PC-9 (cell line): ENCODE measurements at places on chromosomes 16 and 17. TPM values are rescaled to one million over a fixed set of nuclear protein-coding genes. Genes with fewer than 3 reads are reported as not detected.
A peak's percentile ranks its signal among the peaks of the same experiment; 100 is the strongest.

- DNase-seq, result no peak
Observed at GRCh38 chr16:19703172-19703889, 14.7 kb downstream of the KNOP1 start.

The EVPLL gene
- total RNA-seq, result 3.7 and 5.7 TPM in 2 replicates

The TBC1D3 gene
- not detected in 2 replicates for total RNA-seq

The ZPBP2 gene
- not detected in 2 replicates for total RNA-seq

GRCh38 chr17:36544044-36544306, 744 bp upstream of the GGNBP2 start:
- DNase-seq, result peak; percentile 61

- DNase-seq, result no peak
Observed at GRCh38 chr16:54816471-54816870, 114.2 kb upstream of the IRX5 start.

DNA sequence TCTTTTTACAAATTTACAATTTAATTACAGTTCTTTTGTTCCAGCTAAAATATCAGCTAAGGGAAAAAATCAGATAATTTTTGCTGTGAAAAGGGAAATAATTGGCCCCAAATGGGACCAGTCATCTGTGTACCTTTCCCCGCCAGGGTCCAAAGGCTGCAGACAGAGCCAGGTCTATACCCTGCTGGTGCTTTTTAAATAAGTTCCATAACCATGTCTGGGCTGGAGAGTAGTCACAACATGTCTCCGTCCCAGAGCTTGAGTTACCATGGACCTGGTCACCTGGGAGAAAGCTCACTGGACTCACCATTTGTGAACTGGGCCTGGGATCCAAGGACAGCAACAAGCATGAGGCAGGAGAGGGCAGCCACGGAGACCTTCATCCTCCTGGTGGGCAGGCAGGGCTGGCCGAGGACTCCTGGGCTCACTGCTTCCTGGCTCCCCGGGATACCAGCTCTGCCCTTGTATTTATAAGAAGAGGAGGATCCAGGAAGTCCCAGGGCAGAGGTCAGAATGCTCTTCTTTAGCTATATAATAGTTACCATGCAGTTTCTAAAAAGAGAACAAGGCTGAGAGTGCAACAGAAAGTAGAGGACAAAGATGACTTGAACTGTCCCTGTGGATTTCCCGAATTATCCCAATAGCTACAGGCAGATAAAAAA, at the start of gene CCL15:
Gene CCL15, minus strand, starts transcription at position 444 of the 662 bp plus-strand sequence. Its CDS starts 61 bp downstream, at position 383.
- no peak for DNase-seq

DNA sequence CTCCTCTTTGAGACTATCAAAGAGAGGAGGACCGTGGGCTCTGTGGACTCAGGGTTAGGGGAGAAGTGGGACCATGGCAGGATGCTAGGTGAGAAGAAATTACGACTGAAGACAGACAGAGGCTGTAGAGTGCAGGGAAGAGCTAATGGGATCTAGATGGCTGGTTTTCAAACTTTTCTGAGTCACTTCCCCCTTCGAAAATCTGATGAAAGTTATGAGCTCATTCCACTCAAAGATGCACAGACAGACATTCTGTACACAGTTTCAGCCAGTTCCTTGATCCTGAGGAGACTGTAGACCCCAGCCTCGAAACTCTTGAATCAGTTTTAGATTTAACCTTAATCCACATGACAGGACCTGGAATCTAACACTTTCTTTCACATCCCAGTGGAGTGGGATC, 40.7 kb downstream of the RGS9 start:
- DNase-seq, result no peak

- no peak for DNase-seq
Observed at GRCh38 chr17:12842936-12843335, 53.6 kb downstream of the ARHGAP44 start.

GRCh38 chr17:72599891-72600290, 479.1 kb downstream of the SOX9 start:
- DNase-seq, result no peak

GRCh38 chr16:73875996-73876690, 420.5 kb upstream of the PSMD7 start:
- DNase-seq, result no peak

DNA sequence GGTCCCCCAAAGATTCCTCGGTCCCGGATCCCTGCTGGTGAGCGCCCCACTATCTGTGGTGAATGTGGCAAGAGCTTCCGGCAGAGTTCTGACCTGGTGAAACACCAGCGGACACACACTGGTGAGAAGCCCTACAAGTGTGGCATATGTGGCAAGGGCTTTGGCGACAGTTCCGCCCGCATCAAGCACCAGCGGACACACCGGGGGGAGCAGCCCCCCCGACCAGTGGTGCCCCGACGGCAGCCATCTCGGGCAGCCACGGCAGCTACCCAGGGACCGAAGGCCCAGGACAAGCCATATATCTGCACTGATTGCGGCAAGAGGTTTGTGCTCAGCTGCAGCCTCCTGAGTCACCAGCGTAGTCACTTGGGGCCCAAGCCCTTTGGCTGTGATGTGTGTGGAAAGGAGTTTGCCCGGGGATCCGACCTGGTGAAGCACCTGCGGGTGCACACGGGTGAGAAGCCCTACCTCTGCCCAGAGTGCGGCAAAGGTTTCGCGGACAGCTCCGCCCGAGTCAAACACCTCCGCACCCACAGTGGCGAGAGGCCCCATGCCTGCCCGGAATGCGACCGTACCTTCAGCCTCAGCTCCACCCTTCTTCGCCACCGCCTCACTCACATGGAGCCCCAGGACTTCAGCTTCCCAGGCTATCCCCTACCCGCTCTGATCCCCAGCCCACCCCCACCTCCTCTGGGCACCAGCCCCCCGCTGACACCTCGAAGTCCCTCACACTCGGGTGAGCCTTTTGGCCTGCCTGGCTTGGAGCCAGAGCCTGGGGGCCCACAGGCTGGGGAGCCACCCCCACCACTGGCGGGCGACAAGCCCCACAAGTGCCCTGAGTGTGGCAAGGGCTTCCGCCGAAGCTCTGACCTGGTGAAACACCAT, 2.8 kb downstream of the ZNF48 start:
- DNase-seq, result no peak
